Stimulated activated naive CD4-positive, alpha-beta T cell treated with Interleukin-2 at 50 U/mL for 16 hours (primary cell): ENCODE measurements at places on chromosomes 5 and 9.

- DNase-seq: no peak
These were observed 184.8 kb downstream of the PBX3 start for GRCh38 chr9:125932012-125932411.

- no peak for DNase-seq
These were observed 380.7 kb downstream of the IRX2 start for GRCh38 chr5:2370626-2371418.

GRCh38 chr9:134386951-134387831 is 60.9 kb downstream of the RXRA start:
- no peak for DNase-seq

GRCh38 chr5:161934486-161934885 is 86.6 kb downstream of the GABRA1 start:
- DNase-seq: no peak

GRCh38 chr9:36029202-36029601 is 7.5 kb upstream of the RECK start:
- DNase-seq: no peak

DNA sequence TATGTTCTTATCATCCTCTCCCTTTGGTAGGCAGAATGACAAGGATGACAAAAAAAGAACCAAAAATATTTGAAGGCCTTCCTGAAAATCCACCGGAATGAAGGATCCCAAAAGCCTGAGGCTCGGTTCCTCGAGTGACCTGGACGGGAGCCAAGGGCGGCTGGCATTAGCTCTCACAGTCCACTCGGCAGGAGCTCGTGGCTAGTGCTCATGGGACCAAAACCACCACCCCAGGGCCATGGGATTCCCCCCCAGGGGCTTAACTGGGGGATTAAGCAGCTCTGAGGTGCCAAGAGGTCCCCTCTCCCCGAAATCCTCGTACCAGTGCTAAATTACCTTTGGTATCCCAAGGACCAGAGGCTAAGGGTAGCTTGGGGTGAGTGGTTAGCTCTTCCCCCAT is 586 bp upstream of the PDZD2 start:
- no peak for DNase-seq

DNA sequence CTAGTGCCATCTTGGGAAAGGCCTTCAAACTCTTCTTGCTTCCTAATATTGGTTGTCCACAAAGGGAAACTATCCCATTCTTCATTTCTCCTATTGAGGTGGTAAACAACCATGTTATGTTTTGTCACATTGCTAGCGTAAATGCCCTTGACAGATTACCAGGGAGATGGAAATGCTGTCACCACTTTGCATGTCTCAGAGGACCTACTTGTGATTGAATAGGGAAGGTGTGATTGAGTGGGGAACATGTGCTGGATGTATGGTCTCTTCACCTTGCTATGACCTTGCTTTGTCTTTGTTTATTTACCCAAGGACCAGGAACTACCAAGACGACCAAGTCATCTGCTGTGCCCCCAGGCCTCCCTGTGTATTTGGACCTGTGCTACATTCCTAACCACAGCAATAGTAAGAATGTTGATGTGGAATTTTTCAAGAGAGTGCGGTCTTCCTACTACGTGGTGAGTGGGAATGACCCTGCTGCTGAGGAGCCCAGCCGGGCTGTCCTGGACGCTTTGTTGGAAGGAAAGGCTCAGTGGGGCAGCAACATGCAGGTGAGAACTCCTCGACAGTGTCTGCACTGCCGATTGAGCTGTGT is 96.1 kb downstream of the MAP1B start:
- DNase-seq: no peak

DNA sequence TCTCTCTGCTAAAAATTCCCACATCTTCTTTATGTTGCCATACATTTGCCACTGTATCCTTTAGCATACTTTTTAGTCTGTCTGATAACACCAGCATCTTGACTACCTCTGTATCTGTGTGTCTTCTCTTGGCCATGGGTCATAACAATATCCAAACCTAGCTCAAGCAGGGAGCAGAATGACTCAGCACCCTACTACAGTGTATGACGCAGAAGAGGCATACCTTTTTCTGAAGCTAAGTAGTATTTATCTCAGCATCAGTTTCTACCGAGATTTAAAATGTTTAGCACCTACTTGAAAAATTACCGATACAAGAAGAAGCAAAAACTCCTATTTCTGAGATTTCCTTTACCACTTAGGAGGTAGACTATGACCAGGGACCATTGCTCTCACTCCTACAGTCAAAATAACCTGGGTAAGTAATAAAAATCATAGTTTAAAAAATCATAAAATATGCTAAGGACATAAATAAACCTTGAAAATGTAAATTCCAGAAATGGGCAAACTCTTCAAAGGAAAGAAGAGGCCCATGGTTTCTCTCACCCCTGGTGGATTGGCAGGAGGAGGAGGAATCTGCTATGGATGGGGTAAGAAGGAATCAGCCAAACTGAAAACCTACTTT is 286.5 kb downstream of the MAST4 start:
- DNase-seq: no peak

- DNase-seq: no peak
These were observed 142.9 kb downstream of the LPAR1 start for GRCh38 chr9:110895147-110895905.

- DNase-seq: no peak
These were observed 219.2 kb upstream of the PANK3 start for GRCh38 chr5:168798065-168799023.

- no peak for DNase-seq
These were observed 110.7 kb upstream of the EFNA5 start for GRCh38 chr5:107781451-107781850.

- DNase-seq: no peak
These were observed 18.3 kb upstream of the SLC2A6 start for GRCh38 chr9:133496861-133497842.

GRCh38 chr5:177371120-177372033 is 12.9 kb upstream of the SLC34A1 start:
- DNase-seq: no peak

- DNase-seq: no peak
These were observed 79.6 kb downstream of the TLE4 start for GRCh38 chr9:79651251-79651795.

DNA sequence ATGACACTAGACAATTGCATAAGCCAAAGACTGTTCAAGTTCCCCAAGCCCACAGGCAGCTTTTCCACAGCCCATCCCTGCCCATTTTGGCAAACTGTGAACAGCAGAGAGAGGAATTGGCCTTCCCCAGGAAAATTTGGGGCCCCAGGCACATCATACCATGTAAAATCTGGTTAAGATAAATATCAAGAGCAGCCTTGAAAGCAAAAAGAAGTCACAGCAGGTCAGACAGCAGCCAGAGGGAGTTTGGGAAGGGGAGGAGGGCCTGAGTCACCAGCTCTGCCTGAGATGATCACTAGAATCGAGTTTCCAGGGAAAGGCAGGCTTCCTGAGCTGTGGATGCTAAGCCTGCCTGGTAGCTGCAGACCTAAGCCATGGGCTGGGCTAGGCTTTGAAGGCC is 179.2 kb downstream of the RFK start:
- no peak for DNase-seq

- no peak for DNase-seq
These were observed 12.2 kb upstream of the HSPB3 start for GRCh38 chr5:54443270-54443669.

GRCh38 chr5:62143268-62144229 is 162.5 kb upstream of the KIF2A start:
- DNase-seq: no peak

- no peak for DNase-seq
These were observed 117.0 kb downstream of the CRB2 start for GRCh38 chr9:123472862-123473614.

- DNase-seq: no peak
These were observed 3.4 kb downstream of the FAM13B start for GRCh38 chr5:138029501-138029900.

DNA sequence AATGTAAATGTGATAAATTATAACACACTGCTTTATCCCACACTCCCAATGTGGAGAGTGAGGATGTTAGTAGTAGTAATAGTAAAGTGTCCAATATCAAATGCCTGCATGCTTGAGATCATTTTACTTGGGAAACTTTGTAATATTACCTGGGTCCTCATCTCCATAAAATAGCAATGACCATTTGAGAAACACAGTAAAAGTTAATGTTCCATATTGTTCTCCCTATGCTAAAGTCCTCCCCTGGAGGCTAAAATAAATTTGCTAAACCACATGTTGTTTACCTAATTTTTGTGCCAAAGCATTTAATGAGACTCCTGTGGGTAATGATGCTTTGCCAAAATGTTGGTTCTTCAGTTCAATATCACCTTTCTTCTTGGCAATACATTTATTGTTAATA is 291.2 kb downstream of the CDH10 start:
- no peak for DNase-seq

GRCh38 chr5:57313716-57314115 is 139.9 kb downstream of the GPBP1 start:
- DNase-seq: no peak

GRCh38 chr5:169095410-169095960 is 205.5 kb downstream of the SLIT3 start:
- DNase-seq: no peak

DNA sequence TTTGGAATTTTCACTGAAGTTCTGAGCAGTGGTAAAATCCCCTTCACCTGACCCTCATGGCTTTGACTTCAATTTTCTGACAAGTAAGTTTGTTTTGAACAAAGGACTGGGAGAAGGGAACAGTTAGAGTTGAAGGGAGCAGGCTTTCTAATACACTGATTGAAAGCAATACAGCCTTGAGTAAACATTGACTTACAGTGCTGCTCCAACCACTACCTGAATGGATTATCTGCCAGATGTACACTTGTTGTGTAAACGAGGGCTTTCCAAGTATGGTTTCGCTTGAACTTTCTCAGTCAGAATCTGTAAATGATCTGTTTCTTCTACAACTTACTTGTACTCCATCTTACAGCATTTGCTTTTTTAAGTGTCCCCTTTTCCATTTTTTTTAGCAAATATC is 1414.9 kb upstream of the NUDT12 start:
- no peak for DNase-seq

DNA sequence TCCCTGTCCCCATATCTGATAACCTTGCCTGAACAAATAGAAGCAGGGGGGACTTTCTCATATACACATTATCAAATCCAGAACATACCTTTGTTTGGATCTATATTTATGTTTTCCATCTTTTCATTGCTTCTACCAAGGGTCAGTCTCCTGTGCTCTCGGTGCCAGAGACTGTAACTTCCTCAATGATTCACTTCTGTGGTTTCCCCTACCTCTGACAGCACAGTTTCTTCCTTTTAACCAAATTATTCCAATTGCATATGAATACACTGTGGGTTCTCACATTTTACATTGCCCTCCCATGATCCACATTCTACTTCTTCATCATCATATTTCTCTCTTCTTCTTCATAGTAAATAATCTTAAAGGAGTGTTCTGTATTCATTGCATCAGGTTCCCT is 32.2 kb downstream of the NMUR2 start:
- no peak for DNase-seq

- no peak for DNase-seq
These were observed 74.2 kb downstream of the MAMDC2 start for GRCh38 chr9:70117835-70118319.

DNA sequence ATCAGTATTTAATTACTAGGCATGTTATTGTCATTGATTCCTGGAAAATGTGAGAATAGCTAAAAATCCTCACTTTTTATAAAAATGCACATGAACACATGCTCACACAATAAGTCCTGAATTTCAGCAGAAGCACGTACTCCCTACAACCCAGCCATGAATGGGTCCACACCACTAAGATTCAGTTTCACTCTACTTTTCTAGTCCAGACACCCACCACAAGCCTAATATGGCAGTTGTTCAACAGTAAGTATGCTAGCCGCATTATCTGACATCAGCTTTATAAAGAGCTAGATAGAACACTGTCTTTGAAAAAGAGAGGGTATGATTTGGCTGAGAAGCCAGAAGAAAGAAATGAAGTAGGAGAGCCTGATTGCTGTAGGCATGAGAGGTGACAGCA is 639.3 kb downstream of the BRINP1 start:
- no peak for DNase-seq

- peak; percentile 74 for DNase-seq
These were observed at the start of gene FAM120A for GRCh38 chr9:93450945-93451815. TSS of gene FAM120A (plus strand) at chr9:93451685. CDS start at chr9:93451916, 231 bp downstream.

DNA sequence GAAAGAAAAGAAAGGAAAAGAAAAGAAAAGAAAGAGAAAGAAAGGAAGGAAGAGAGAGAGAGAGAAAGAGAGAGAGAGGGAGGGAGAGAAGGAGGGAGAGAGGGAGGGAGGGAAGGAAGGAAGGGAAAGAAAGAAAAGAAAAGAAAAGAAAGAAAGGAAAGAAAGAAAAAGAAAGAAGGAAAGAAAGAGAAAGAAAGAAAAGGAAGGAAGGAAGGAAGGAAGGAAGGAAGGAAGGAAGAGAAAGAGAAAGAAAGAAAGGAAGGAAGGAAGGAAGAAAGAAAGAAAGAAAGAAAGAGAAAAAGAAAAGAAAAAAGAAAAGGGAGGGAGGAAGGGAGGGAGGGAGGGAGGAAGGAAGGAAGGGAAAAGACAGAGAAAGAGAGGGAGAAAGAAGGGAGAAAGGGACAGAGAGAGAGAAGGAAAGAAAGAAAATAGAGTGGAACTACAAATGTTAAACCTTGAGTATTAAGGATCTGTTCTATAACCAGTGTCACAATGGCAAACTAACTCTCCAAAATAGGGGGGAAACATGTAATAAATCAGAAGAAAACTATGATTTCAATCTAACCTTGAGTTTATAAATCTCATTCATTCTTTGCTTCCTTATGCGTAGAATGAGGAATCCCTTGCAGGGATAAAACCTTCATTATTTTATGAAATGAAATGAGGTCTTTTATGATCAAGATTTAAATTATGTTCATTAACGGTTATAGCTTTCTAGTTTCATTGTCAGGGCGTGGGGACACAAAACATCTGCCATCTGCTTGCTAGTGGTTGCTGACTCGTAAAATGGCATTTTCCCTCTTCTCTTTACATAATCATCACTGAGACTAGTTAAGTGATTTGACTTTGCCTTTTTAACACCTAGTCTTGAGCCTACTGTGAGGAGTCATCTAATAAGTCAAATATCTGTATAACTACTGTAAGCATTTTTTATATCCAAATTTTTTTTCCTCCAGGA is 40.7 kb upstream of the RAD23B start:
- no peak for DNase-seq

- DNase-seq: no peak
These were observed 125.3 kb downstream of the CDH18 start for GRCh38 chr5:19862711-19863110.

- no peak for DNase-seq
These were observed 12.3 kb downstream of the CCNH start for GRCh38 chr5:87400305-87400899.

GRCh38 chr5:42064821-42065220 is 139.7 kb downstream of the FBXO4 start:
- DNase-seq: no peak

DNA sequence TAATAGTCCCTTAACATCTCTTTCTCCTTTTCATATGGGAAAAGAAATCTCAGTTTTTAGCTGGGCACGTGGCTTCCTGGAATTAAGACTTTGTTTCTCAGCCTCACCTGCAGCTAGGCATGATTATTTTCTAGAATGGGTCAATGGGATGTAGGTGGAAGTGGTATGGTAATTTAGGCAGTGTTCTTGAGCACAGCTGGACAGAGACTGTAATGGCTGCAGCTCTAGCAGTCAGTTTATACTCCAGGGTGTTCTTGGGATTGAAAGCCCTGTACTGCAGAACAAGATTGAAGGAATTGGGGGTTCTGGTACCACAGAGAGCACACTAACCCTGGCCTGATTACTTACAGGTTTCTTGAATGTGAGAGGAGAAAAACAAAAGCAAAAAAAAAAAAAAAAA is 455.9 kb upstream of the ZNF608 start:
- no peak for DNase-seq
